ENCODE measurements at places on chromosomes 6 and 20. TPM values are rescaled to one million over a fixed set of nuclear protein-coding genes. Genes with fewer than 3 reads are reported as not detected.

SEL1L2 gene
- not detected for total RNA-seq

OR2H2 gene
- total RNA-seq = not detected

HSPA1L gene
- total RNA-seq = 0.87 TPM

ECT2L gene
- not detected for total RNA-seq

DLL1 gene
- 3.5 TPM for total RNA-seq

SGK2 gene
- total RNA-seq = 1.6 TPM

CRISP3 gene
- not detected for total RNA-seq

Measured in endodermal cell (in vitro differentiated cells).